Kidney (tissue), 22 donors: ENCODE measurements at places on chromosomes 16 and 17. TPM values are rescaled to one million over a fixed set of nuclear protein-coding genes. Genes with fewer than 3 reads are reported as not detected.

DNA sequence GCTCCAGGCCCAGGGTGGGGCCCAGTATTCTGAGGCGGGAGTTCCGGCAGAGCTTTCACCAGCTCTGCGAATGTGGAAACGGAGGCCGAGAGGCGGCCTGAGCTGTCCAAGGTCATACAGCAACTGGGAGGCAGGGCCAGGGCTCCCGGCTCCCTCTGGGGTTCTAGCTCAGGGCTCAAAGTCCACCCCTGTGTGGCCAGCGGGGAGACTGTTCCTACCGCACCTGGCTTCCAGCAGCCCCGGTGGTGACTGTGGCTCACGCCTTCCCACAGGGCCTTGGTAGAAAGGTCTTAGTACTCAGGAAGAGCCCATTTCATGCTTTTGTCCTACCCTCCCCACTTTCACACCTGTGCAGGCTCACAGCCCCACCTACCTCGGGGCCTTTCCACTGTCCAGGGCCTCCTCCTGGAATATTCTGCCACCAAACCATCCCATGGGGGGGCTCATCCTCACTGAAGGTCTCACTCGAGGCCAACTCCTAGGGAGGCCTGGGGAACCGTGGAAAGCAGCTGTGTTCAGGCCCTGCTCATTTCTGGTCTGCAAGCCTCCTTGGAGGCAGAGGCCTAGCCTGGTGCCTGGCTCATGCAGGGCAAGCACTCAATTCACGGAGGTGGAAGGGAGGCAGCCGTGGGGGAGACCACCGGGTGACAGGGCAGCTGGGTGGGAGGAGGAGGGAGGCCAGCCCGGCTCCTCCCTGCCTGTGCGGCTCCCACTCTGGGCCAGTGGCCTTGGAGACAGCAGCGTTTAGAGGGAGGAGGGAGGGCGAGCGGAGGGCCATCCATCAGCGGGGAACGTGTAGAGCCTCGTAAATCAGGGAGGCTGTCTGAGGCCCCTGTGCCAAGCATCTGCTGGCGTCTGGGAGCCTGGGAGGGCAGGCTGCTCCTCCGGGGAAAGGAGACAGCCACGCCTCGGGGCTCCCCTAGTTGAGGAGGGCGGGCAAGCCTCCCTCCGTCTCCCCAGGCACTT lies 12.7 kb upstream of the DOC2B start:
- DNase-seq: peak; percentile 92

DNA sequence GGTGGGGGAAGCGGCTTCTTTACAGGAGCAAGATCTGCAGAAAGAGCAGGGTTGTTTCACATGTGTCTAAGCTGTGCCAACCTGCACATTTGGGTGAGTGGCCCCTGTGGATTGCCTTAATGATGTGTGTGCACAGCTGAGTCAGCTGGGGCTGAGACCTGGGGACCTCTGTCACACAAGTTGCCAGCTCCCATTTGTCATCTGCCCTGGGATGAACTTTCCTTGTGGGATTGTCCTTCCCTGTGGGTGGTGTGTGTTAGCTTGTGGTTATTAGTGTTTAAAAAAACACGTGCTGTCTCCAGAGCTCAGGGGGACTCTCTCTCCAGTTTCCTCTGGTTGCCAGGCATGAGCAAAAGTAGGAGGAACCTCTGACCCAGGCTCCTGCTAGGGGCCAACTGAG lies 400.5 kb upstream of the CCL2 start:
- DNase-seq: no peak

DNA sequence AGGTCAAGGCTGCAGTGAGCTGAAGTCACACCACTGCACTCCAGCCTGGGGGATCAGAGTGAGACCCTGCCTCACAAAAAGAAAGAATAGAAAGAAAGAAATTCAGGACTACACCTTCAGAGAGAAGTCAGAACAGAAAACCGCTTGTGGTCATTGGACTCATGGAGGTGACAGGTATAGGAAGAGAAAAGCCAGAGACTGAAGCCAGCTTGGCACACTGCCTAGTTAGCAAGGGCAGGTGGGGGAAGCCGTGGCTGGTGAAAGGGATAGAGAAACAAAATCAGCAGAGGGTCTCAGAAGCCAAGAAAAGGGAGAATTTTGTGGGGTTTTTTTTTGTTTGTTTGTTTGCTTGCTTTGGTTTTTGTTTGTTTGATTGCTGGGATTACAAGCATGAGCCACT lies 32.9 kb upstream of the SKAP1 start:
- DNase-seq: no peak

DNA sequence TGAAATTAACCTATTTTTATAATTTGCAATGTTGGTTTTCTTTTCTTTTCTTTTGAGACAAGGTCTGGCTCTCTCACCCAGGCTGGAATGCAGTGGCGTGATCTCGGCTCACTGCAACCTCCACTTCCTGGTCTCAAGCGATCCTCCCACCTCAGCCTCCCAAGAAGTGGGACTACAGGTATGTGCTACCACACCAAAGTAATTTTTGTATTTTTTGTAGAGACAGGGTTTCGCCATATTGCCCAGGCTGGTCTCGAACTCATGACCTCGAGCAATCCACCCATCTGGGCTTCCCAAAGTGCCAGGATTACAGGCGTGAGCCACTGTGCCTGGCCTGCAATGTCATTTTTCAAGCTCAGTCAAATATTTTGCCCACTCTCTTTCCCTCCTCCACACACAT lies 36.0 kb downstream of the MYH11 start:
- DNase-seq: no peak

DNA sequence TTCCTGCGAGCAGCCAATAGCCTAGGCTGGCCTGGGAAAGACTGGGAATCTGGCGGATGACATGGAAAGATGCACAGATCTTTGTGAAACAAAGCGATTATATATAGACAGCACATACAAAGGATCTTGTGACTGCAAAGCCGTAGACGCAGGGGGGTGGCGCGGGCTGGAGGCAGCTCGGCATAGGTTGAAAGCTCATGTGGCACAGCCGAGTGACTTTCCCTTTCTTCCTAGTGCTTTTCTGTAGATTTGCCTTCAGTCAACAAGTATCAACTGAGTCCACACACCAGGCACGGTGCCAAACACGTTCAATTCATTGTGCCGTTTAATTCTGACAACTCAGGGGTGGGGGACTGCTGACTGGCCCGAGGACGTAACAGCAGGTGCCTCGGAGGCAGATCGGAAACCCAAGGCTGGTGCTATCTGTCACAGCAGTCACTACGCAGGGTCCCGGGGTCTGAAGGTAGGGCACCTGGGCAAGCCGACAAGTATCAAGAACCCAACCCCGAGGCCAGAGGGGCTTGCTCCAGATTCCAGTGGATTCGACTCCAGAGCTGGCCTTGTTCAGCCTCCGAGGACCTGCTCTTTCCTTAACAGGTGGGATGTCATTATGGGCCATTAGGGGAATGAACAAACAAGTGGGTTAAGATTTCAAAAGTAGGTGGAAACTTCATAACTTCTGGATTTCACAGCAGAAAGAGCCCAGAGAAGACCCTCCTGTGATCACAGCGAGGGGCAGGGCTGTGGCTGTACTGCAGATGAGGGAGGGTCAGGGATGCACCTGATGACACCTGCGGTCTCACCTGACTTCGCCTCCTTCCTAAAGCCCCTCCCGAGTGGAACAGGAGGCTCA lies 5.9 kb downstream of the PAM16 start:
- DNase-seq: no peak

Gene RASL10B
- 2.4 TPM for total RNA-seq

DNA sequence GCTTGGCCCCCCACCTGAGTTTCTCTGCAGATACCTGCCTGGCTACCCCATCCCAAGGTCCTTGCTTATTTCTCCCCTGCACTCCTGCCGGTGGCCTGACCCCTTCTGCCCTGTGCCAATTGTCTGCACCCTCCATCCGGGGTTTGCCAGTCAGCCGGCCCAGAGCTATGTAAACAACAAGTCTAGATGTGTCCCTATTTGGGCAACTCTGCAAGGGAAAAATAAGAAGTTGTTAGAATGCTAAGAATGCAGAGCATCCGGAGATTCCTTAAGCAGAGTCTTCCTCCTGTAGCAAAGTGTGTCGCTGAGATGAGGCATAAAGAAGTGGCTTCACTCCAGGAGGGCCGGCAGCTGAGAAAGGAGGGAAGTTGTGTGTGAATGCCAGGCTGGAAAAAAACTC lies 46.6 kb downstream of the RGS9 start:
- peak; percentile 65 for DNase-seq

Gene MRPL45
- total RNA-seq: 28.0 TPM

Gene CTRB1
- total RNA-seq: not detected

GRCh38 chr17:30449480-30449879 lies 27.7 kb upstream of the GOSR1 start:
- DNase-seq: no peak

DNA sequence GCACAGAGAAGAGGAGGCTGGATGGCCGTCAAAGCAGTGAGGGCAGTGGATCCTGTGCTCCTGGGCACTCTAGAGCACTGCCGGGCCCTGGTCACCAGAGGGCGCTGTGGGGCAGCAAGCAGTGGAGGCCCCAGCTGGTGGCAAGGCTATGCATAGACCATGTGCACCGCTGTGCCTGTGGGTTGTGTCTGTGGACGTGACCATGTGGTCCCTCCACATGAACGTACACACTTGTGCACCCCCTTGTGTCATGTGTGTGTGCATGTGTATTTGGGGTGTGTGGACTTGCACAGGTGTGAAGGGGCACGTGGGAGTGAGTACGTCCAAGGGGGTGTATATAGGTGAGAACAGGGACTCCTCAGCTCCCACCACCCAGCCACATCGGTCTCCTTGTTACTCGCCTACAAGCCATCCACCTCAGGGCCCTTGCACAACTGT lies 4.4 kb upstream of the MAP2K3 start:
- peak; percentile 87 for DNase-seq

DNA sequence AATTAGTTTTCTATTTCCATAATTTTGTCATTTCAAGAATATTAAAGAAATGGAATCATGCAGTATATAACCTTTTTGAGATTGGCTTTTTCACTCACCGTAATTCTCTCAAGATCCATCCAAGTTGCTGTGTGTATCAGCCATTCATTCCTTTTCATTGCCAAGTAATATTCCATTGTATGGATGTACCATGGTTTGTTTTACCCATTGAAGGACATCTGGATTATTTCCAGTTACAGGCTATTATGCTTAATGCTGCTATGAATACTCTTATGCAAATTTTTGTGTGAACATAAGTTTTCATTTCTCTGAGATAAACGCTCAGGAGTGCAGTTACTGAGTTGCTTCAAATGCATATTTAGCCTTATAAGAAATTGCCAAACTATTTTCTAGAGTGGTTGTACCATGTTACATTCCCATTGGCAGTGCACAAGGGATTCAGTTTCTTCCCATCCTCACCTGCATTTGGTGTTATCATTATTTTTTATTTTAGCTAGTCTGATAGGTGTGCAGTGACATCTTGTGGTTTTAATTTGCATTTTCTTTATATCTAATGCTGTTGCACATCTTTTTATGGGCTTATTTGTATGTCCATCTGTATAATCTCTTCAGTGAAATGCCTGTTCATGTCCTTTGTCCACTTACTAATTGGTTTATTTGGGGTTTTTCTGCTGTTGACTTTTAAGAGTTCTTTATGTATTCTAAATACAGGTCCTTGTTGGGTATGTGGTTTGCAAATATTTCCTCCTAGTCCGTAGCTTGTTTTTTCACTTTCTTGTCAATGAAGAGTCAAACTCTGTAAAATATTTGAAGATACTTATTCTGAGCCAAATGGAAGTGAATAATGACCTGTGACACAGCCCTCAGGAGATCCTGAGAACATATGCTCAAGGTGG lies 32.7 kb downstream of the BMERB1 start:
- DNase-seq: no peak

DNA sequence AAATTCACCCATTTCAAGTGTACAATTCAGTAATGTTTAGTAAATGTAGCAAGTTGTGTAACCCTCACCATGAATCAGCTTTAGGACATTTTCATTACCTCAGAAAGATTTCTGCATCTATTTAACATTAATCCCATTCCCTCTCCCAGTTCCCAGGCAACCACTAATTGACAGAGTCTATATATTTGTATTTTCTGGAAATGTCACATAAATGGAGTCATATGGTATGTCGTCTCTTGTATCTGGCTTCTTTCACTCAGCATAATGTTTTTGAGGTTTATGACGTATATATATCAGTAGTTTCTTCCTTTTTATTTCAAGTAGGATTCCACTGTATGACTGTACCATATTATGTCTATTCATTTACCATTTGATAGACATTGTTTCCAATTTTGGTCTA lies 199.8 kb downstream of the CYB561 start:
- DNase-seq: no peak
